H4 (cell line): ENCODE measurements at places on chromosomes 6 and 20. TPM values are rescaled to one million over a fixed set of nuclear protein-coding genes. Genes with fewer than 3 reads are reported as not detected.

DNA sequence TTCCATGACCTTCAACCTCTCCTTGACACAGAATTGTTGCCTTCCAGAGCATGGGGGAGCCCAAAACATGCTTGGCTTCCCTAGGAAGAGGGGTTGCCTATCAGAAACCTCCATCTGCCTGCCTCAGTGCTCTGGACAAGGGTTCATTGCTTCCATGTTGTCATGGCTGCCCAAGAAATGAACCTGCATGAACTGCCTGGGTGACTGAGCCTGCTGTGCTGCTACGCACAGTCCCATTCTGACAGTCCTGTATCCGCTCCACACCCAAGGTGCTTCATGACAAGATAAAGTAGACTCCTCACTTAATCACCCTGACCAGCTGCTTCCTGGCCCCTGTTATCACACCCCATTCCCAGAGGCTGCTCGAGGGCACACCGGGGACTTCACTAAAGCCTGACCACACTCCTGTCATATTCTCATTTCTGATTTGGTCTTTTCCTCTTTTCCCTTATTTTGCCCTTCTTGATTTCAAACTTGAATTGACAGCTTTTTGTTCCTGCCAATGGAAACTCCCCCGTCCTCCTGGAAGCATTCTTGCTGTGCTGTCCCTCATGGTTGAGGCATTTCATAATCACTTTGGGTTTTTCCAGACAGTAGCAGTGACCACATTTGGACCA is 31.9 kb downstream of the GMPR start:
- DNase-seq, result no peak

PSORS1C2 gene
- not detected in 2 replicates for total RNA-seq

TRAPPC3L gene
- 0.17 TPM in 1 of 2 replicates, not detected in the other for total RNA-seq

DNA sequence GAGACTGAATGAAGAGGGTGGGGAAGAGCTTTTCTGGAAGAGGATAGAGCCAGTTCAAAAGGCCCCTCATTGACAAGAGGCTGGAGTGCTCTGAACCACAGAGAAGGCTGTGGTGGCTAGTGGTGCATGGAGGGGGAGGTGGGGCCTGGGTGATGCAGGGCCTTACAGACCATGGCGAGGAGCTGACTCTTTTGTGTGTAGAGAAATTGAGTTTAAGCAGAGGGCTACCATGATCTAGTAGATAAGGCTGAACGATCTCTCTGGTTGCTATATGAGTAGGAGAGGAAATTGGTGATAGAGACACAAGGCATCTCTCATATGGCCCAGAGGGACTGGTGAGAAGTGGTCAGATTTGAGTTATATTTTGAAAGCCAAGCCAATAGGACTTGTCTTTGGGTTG is 137.6 kb downstream of the UST start:
- DNase-seq, result no peak

KCNQ2 gene
- 3.4 and 6.6 TPM in 2 replicates for total RNA-seq

- no peak for DNase-seq
Observed at GRCh38 chr20:36688630-36689029, 42.6 kb upstream of the SLA2 start.

- peak; percentile 72 for DNase-seq
Observed at GRCh38 chr6:125584468-125584939, 164.9 kb upstream of the HEY2 start.
